ENCODE measurements at places on chromosomes 7 and 10.

DNA sequence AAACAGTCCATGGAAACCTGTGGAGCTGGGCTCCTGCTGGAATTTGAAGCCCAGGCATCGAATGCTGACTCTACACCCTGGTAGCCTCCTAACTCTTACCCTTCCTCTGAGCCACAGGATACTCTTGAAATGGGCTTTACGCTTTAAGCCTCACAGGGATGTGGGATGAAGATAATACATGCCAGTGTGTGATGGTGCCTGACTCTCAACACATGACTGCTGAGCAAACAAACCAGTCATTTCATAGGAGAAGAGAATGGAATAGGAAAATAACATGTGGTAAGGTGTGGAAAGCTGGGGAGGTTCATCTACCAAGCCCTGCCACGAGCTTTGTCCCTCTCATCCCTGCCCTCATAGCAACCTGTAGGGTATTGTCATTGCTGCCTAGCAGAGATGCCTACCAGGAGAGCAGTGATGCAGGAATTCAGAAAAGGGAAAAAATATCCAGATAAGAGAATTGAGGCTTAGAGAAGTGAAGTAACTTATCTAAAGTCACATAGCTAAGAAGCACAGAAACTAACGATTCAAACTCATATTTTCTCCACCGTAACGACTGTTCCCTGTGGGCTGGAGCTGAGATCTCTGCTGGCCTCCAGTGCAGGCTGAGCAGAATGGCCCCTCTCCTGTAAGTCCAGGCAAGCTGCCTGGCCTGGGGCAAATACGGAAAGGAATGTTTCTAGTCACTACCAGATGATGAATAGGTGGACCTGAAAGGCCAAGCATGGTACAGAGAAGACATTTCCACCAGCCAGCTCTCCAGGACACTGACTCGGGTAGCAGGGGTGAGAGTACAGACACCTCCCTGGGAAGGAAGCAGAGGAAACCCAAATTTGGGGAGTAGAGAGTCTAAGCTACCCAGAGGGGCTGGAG lies 90.2 kb upstream of the DUSP5 start:
- no peak for DNase-seq

- no peak for DNase-seq
Measured at GRCh38 chr10:132408367-132408781, 11.4 kb downstream of the PWWP2B start.

DNA sequence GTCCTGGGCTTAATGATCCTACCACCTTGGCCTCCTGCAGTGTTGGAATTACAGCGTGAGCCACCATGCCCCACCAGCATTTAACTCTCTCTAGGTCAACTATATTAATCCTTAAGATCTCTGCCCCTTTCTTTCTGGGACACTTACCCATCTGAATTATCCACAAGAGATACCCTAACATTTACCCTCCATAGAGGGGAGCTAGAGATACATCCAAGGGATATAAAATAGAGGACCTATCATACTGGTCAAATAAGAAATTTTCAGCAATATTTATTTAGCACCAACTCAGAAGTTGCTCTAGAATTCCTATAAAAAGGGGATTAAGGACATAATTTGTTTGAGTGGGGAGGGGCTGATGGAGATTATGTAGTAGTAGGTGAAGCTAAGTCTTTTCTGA lies 96.5 kb downstream of the OTUD1 start:
- no peak for DNase-seq

DNA sequence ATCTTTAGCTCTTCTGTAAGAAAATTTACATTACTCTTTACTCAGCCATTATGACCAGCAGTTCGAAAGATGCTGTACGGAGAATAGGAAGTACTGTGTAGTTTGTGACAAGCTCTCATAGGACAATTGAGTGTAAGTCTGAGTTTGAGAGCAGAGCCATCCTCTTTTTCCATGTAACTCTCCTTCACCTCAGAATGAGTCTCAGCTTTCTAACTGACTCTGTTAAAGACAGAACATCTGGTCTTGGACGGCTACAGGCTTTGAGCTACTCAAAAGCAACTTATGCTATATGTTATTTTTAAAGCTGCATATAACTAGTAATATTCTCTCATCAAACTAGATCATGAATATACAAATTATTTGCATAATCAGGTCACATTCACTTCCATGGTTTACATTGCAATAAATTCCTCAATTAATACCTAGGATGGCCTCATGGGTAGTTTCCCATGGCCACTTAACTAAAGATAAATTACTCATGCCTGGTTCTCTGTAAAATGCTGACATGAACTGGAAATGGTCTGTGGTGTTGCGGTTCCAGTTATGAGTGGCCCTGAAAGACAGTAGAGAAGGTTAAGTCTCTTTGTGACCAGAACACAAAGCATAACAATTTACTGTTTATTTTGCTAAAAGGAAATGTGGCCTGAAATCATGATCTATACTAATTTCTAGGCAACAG lies 358.7 kb downstream of the PHF14 start:
- DNase-seq, result no peak

DNA sequence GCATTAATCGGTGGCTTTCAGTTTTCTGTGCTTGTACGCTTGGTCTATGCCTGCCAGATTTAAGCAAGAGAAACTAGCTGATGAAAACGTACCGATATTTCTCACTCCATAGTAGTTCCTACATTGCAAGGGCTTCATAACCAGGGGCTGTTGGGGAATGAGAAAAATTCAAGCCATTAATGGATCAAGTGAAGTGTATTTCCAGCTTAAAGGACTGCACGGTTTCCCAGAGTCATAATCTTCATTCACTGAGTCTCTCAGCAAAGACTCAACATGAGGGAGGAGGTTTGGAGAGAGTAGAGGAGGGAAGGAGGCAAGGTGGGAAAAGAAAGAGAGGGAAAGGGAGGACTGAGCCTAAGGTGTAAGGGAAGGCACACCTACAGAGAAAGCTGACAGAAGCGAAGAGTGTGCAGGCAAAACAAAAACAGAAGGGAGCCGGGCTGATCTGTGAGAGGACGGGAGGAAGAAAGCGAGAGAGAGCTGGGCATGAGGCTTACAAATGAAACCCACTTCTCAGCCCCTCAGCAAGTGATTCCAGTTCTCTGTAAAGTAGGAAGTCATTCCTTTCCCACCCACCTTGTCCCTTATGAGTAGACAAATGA lies 625 bp downstream of the GIMAP2 start:
- DNase-seq, result no peak

DNA sequence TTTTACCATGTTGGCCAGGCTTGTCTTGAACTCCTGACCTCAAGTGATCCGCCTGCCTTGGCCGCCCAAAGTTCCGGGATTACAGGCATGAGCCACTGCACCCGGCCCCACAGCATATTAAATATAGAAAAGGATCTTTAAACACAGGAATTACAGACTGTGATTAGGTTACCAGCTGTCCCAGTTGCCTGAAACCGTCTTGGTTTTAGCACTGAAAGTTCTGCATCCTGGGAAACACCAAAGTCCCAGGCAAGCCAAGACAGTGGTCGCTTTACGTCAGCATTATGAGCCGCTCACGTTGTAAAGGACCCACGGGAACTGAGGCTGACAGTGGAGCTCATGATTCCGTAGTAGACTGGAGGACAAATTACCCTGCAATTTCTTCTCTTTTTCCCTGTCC lies 69.0 kb upstream of the FAM180A start:
- DNase-seq, result no peak
